ENCODE measurements at places on chromosomes 16 and 17.

GRCh38 chr17:79355165-79355564 lies 255.7 kb downstream of the RBFOX3 start:
- no peak overlapping the region for H3K4me3 ChIP-seq
- no peak for DNase-seq
- peaks cover 51% of the 10 kb centered on the region for H3K27me3 ChIP-seq
- H3K27ac ChIP-seq, result no peak overlapping the region
- H3K4me1 ChIP-seq, result no peaks in the 10 kb centered on the region

DNA sequence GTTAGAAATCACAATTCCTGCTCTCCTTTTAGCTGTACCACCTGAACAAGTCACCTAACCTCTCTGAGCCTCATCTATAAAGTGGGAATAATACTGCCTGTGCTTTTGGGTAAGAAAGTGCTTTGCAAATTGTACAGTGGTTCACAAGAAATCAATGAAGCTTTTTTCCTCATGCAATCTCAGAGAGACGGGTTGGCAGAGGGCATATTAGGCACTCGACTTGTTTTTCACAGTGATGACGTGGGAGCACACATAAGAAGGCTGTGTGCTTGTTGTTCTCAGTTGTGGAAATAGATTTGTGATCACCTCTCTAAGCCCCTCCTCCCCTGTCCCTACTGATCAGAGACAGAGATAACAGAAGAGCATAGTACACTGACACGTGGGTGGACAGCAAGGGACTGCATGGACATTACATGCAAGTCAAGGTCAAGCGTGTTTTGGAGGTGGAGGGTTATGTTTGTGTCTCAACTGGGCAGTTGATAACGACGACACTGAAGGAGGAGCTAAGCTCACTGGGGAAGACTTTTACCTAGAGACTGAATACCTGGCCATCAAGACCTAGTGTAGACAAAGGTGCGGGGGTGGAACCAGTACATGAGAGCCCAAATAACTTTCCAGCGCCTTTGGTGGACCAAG lies 1.7 kb upstream of the GPT2 start:
- DNase-seq, result no peak
- H3K36me3 ChIP-seq, result no peaks in the 10 kb centered on the region
- peaks cover 21% of the 10 kb centered on the region for H3K27me3 ChIP-seq
- no peak overlapping the region for H3K27ac ChIP-seq
- peaks cover 9% of the 10 kb centered on the region for H3K4me1 ChIP-seq
- peak overlapping the region; percentile 6 for H3K4me3 ChIP-seq

- H3K27me3 ChIP-seq, result peaks cover 56% of the 10 kb centered on the region
- no peak for DNase-seq
- no peaks in the 10 kb centered on the region for H3K4me1 ChIP-seq
- no peak overlapping the region for H3K4me3 ChIP-seq
- H3K36me3 ChIP-seq, result peaks cover 3% of the 10 kb centered on the region
Observed at GRCh38 chr17:34117811-34118210, 137.3 kb upstream of the CCL2 start.

- peaks cover 22% of the 10 kb centered on the region for H3K36me3 ChIP-seq
- no peaks in the 10 kb centered on the region for H3K4me1 ChIP-seq
- H3K27me3 ChIP-seq, result no peaks in the 10 kb centered on the region
- no peak overlapping the region for H3K4me3 ChIP-seq
- DNase-seq, result no peak
Observed at GRCh38 chr17:42475121-42475520, 16.4 kb downstream of the ATP6V0A1 start.

GRCh38 chr17:2138761-2139160 lies 83.9 kb downstream of the HIC1 start:
- H3K4me3 ChIP-seq, result no peak overlapping the region
- H3K27me3 ChIP-seq, result no peaks in the 10 kb centered on the region
- no peak for DNase-seq
- peak overlapping the region; percentile 87 for H3K27ac ChIP-seq
- H3K36me3 ChIP-seq, result peaks cover under 1% of the 10 kb centered on the region

GRCh38 chr16:50457979-50458491 lies 89.2 kb upstream of the BRD7 start:
- H3K4me1 ChIP-seq, result peaks cover 4% of the 10 kb centered on the region
- H3K36me3 ChIP-seq, result no peaks in the 10 kb centered on the region
- H3K27ac ChIP-seq, result no peak overlapping the region
- no peak overlapping the region for H3K4me3 ChIP-seq

GRCh38 chr17:39602533-39603303 lies 5.0 kb downstream of the NEUROD2 start:
- no peak for DNase-seq
- H3K4me1 ChIP-seq, result peaks cover 18% of the 10 kb centered on the region
- H3K4me3 ChIP-seq, result no peak overlapping the region
- peaks cover 6% of the 10 kb centered on the region for H3K36me3 ChIP-seq

DNA sequence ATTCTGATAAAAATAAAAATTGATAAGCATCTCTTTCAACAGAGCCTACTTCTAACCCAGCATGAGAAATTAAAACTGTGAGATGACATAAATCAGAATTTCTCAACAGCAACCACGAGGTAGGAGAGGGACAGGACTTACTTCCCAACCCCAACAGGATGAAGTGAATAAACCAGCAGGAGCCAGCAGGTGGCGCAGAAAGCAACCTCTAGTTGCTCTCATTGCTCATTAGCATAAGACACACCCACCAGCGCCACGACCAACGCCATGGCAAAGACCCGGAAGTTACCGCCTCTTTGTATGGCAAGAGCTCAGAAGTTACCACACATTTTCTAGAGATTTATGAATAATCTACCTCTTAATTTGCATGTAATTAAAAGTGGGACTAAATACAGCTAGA lies 189.4 kb upstream of the CDH8 start:
- no peak overlapping the region for H3K27ac ChIP-seq
- H3K4me1 ChIP-seq, result no peaks in the 10 kb centered on the region
- no peak for DNase-seq

GRCh38 chr17:72092710-72093322 lies 28.0 kb upstream of the SOX9 start:
- H3K36me3 ChIP-seq, result no peaks in the 10 kb centered on the region
- H3K4me1 ChIP-seq, result no peaks in the 10 kb centered on the region
- no peak overlapping the region for H3K4me3 ChIP-seq
- DNase-seq, result no peak

GRCh38 chr16:57152096-57153093 lies 33.4 kb downstream of the PSME3IP1 start:
- DNase-seq, result no peak
- peaks cover 12% of the 10 kb centered on the region for H3K4me1 ChIP-seq
- peaks cover 34% of the 10 kb centered on the region for H3K36me3 ChIP-seq
- no peaks in the 10 kb centered on the region for H3K27me3 ChIP-seq
- peak overlapping the region; percentile 87 for H3K27ac ChIP-seq

DNA sequence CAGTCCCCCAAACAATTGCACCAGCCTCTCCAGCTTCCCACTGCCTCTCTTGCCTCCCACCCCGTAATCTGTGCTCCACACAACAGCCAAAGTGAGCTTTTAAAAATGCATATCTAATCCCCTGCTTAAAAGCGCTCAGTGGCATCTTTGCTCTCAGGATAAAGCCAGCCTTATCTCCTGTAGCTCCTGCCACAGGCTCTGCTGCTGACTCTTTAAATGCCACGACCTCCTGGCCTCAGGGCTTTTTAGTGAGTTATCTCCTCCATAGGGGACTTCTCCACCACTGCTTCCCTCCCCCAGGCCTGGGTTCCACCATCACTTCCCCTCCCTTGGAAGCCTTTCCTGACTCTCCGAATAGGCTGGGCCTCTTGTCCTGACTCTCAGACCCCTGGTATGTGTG lies 98.6 kb downstream of the GNAO1 start:
- H3K27ac ChIP-seq, result peak overlapping the region; percentile 44
- peaks cover 14% of the 10 kb centered on the region for H3K4me1 ChIP-seq
- H3K4me3 ChIP-seq, result no peak overlapping the region
- no peak for DNase-seq
- H3K36me3 ChIP-seq, result no peaks in the 10 kb centered on the region

GRCh38 chr17:48460052-48460451 lies 30.0 kb upstream of the SKAP1 start:
- no peak overlapping the region for H3K27ac ChIP-seq
- H3K36me3 ChIP-seq, result no peaks in the 10 kb centered on the region
- H3K4me3 ChIP-seq, result no peak overlapping the region
- DNase-seq, result no peak

GRCh38 chr16:27237219-27238015 lies 31.2 kb downstream of the NSMCE1 start:
- peak overlapping the region; percentile 61 for H3K4me3 ChIP-seq
- H3K27me3 ChIP-seq, result no peaks in the 10 kb centered on the region
- peak overlapping the region; percentile 90 for H3K27ac ChIP-seq
- peak; percentile 60 for DNase-seq
- H3K4me1 ChIP-seq, result peaks cover 62% of the 10 kb centered on the region
- H3K36me3 ChIP-seq, result peaks cover 29% of the 10 kb centered on the region

GRCh38 chr16:66728117-66728787 lies 23.2 kb downstream of the DYNC1LI2 start:
- no peak for DNase-seq
- H3K27ac ChIP-seq, result peak overlapping the region; percentile 30
- H3K4me1 ChIP-seq, result peaks cover 6% of the 10 kb centered on the region
- no peaks in the 10 kb centered on the region for H3K27me3 ChIP-seq

GRCh38 chr17:48894886-48895285 lies 2.3 kb downstream of the ATP5MC1 start:
- no peak overlapping the region for H3K27ac ChIP-seq
- peaks cover 23% of the 10 kb centered on the region for H3K36me3 ChIP-seq
- no peak for DNase-seq
- peaks cover 14% of the 10 kb centered on the region for H3K4me1 ChIP-seq
- H3K27me3 ChIP-seq, result no peaks in the 10 kb centered on the region
- H3K4me3 ChIP-seq, result no peak overlapping the region

- DNase-seq, result no peak
- H3K4me1 ChIP-seq, result no peaks in the 10 kb centered on the region
- H3K36me3 ChIP-seq, result no peaks in the 10 kb centered on the region
- no peak overlapping the region for H3K27ac ChIP-seq
Observed at GRCh38 chr16:78376452-78376851, 277.0 kb downstream of the WWOX start.

- H3K4me3 ChIP-seq, result no peak overlapping the region
- peaks cover 5% of the 10 kb centered on the region for H3K4me1 ChIP-seq
- H3K27me3 ChIP-seq, result no peaks in the 10 kb centered on the region
- peak overlapping the region; percentile 86 for H3K27ac ChIP-seq
- no peak for DNase-seq
Observed at GRCh38 chr16:85652431-85653221, 36.1 kb downstream of the GINS2 start.

DNA sequence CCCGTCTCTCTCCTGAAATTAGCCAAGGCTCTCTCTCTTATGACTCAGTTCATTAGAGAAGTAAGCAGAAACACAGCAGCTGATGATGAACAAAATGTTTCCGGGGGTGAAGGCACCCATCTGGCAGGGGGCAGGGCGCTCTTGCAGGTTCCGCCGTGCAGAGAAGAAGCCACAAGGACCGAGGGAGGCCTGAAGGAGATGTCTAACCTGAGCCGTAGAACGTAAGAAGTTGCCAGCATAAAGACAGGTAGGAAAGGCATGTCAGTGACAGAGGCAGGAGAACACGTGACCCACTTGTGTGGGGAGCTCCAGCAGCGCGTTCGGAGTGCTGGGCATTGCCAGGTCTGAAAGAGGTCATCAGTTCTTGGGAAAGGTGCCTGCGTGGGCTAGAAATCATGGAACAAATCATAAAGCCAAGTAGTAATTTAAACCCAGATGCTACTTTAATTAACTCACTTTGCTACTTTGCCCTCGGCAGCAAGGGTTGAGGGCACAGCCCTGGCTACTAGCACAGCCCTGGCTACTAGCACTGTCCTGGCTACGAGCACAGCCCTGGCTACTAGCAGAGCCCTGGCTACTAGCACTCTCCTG lies 198.6 kb downstream of the RPTOR start:
- H3K36me3 ChIP-seq, result peaks cover 6% of the 10 kb centered on the region
- no peak for DNase-seq
- peaks cover 19% of the 10 kb centered on the region for H3K4me1 ChIP-seq
- no peak overlapping the region for H3K4me3 ChIP-seq
- H3K27ac ChIP-seq, result peak overlapping the region; percentile 30
- H3K27me3 ChIP-seq, result no peaks in the 10 kb centered on the region

DNA sequence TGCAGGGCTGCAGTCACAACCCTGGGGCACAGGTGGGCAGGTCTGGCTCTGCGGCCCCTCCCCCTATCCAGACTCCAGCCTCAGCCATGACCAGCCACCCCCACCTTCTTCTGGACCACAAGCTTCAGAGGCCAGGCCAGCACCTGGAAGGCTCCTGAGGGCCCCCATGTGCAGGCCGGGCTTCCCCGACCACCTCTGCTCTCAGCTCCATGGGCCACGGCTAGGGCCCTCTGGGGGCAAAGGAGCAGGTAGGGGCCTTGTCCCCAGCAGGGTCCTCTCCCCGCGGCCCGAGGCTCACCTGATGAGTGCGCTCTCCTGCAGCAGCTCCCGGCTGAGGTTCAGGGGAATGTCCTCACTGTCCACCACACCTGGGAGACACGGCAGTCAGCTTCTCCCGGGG lies 16.9 kb downstream of the DNASE1 start:
- no peaks in the 10 kb centered on the region for H3K27me3 ChIP-seq
- H3K36me3 ChIP-seq, result peaks cover 11% of the 10 kb centered on the region
- H3K4me3 ChIP-seq, result no peak overlapping the region

- H3K4me3 ChIP-seq, result no peak overlapping the region
- DNase-seq, result no peak
- H3K36me3 ChIP-seq, result no peaks in the 10 kb centered on the region
- H3K27ac ChIP-seq, result no peak overlapping the region
- no peaks in the 10 kb centered on the region for H3K4me1 ChIP-seq
- H3K27me3 ChIP-seq, result peaks cover 32% of the 10 kb centered on the region
Observed at GRCh38 chr17:34852614-34853013, 108.6 kb downstream of the CCT6B start.

- no peaks in the 10 kb centered on the region for H3K27me3 ChIP-seq
- H3K4me1 ChIP-seq, result peaks cover 64% of the 10 kb centered on the region
- peaks cover 26% of the 10 kb centered on the region for H3K36me3 ChIP-seq
- no peak for DNase-seq
- H3K4me3 ChIP-seq, result peak overlapping the region; percentile 61
Observed at GRCh38 chr17:2954898-2955445, 108.4 kb downstream of the OR1D5 start.

DNA sequence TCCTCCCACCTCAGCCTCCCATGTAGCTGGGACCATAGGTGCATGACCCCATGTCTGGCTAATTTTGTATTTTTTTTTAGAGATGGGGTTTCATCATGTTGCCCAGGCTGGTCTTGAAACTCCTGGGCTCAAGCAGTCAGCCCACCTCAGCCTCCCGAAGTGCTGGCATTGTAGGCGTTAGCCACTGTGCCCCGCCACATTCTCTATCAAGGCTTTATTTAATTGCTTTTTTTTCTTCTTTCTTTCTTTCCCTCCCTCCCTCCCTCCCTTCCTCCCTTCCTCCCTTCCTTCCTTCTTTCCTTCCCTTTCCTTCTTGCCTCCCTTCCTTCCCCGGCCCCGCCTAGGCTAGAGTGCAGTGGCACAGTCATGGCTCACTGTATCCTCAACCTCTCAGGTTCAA lies 23.7 kb downstream of the RSPRY1 start:
- no peaks in the 10 kb centered on the region for H3K4me1 ChIP-seq
- no peak for DNase-seq
- no peaks in the 10 kb centered on the region for H3K27me3 ChIP-seq
- H3K4me3 ChIP-seq, result no peak overlapping the region

- H3K27me3 ChIP-seq, result no peaks in the 10 kb centered on the region
- H3K4me3 ChIP-seq, result no peak overlapping the region
- no peaks in the 10 kb centered on the region for H3K36me3 ChIP-seq
- H3K4me1 ChIP-seq, result no peaks in the 10 kb centered on the region
Observed at GRCh38 chr16:78365366-78365765, 265.9 kb downstream of the WWOX start.

Measured in effector memory CD8-positive, alpha-beta T cell (primary cell).